ENCODE measurements at places on chromosomes 12 and 14.

- H3K36me3 ChIP-seq, result no peaks in the 10 kb centered on the region
- peaks cover 83% of the 10 kb centered on the region for H3K27me3 ChIP-seq
These were observed 2.0 kb upstream of the SIX1 start for GRCh38 chr14:60651086-60651795.

- no peak overlapping the region for H3K4me3 ChIP-seq
- DNase-seq, result no peak
- peaks cover 2% of the 10 kb centered on the region for H3K27me3 ChIP-seq
- H3K27ac ChIP-seq, result no peak overlapping the region
- H3K4me1 ChIP-seq, result peaks cover 5% of the 10 kb centered on the region
- H3K36me3 ChIP-seq, result no peaks in the 10 kb centered on the region
These were observed 84.3 kb downstream of the ETNK1 start for GRCh38 chr12:22709292-22709691.

- no peak overlapping the region for H3K27ac ChIP-seq
- H3K4me1 ChIP-seq, result peaks cover 10% of the 10 kb centered on the region
- no peaks in the 10 kb centered on the region for H3K27me3 ChIP-seq
- DNase-seq, result no peak
- H3K4me3 ChIP-seq, result no peak overlapping the region
These were observed 39.1 kb upstream of the PAPLN start for GRCh38 chr14:73198253-73198652.

GRCh38 chr14:31265701-31266398 is 58.3 kb upstream of the HECTD1 start:
- peaks cover 7% of the 10 kb centered on the region for H3K27me3 ChIP-seq
- H3K36me3 ChIP-seq, result no peaks in the 10 kb centered on the region
- DNase-seq, result no peak
- H3K4me1 ChIP-seq, result peaks cover 6% of the 10 kb centered on the region

- H3K4me3 ChIP-seq, result no peak overlapping the region
- no peak overlapping the region for H3K27ac ChIP-seq
- no peak for DNase-seq
- H3K4me1 ChIP-seq, result no peaks in the 10 kb centered on the region
- H3K36me3 ChIP-seq, result no peaks in the 10 kb centered on the region
These were observed 321.2 kb downstream of the ADGRD1 start for GRCh38 chr12:131274906-131275305.

GRCh38 chr12:124426594-124427555 is 132.0 kb downstream of the RFLNA start:
- H3K27ac ChIP-seq, result no peak overlapping the region
- H3K36me3 ChIP-seq, result peaks cover 9% of the 10 kb centered on the region
- no peak for DNase-seq
- no peak overlapping the region for H3K4me3 ChIP-seq
- peaks cover 31% of the 10 kb centered on the region for H3K4me1 ChIP-seq
- no peaks in the 10 kb centered on the region for H3K27me3 ChIP-seq

- no peak overlapping the region for H3K4me3 ChIP-seq
- H3K27me3 ChIP-seq, result peaks cover 64% of the 10 kb centered on the region
- peaks cover 4% of the 10 kb centered on the region for H3K4me1 ChIP-seq
These were observed 80.4 kb upstream of the WSCD2 start for GRCh38 chr12:108048686-108049085.

DNA sequence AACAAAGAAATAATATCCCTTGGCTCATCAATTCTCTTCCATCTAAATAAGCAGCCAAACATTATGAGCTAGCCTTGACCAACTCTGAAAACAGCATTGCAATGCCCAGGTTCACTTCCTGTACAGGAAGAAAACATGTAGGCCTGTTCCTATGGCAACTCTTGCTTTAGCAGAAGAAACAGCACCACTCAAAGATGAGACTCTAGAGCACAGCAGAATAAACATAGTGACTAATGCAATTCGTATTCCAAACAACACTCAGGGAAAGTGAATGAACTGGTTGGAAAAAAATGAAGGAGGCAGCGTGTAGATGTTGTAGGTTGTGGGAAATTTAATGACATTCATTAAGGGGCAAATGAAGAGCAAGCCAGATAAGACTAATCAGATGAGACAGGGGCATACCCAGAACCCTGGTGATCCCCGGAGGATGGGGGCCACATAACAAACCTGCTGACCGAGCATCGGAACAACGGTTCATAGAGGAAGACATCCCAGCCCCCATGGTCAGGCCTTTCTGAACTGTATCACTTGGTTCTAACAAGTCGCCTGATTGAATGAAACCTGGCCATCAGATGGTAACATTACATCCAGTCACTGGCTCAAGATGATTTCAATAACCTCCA is 9.0 kb downstream of the ARHGDIB start:
- no peak for DNase-seq
- H3K4me1 ChIP-seq, result peaks cover 88% of the 10 kb centered on the region
- H3K27me3 ChIP-seq, result no peaks in the 10 kb centered on the region
- H3K36me3 ChIP-seq, result peaks cover 43% of the 10 kb centered on the region
- H3K4me3 ChIP-seq, result peak overlapping the region; percentile 83

GRCh38 chr12:111138016-111138415 is 217.6 kb upstream of the MYL2 start:
- no peak overlapping the region for H3K4me3 ChIP-seq
- no peak for DNase-seq
- peaks cover 7% of the 10 kb centered on the region for H3K27me3 ChIP-seq
- H3K4me1 ChIP-seq, result no peaks in the 10 kb centered on the region
- H3K27ac ChIP-seq, result no peak overlapping the region

- no peaks in the 10 kb centered on the region for H3K4me1 ChIP-seq
- H3K4me3 ChIP-seq, result no peak overlapping the region
- H3K27ac ChIP-seq, result no peak overlapping the region
- no peak for DNase-seq
- peaks cover 7% of the 10 kb centered on the region for H3K36me3 ChIP-seq
These were observed 127.6 kb upstream of the ARID2 start for GRCh38 chr12:45601888-45602287.

GRCh38 chr14:96100161-96101064 is 61.3 kb downstream of the C14orf132 start:
- H3K27ac ChIP-seq, result no peak overlapping the region
- no peaks in the 10 kb centered on the region for H3K36me3 ChIP-seq
- no peaks in the 10 kb centered on the region for H3K4me1 ChIP-seq
- no peak for DNase-seq

DNA sequence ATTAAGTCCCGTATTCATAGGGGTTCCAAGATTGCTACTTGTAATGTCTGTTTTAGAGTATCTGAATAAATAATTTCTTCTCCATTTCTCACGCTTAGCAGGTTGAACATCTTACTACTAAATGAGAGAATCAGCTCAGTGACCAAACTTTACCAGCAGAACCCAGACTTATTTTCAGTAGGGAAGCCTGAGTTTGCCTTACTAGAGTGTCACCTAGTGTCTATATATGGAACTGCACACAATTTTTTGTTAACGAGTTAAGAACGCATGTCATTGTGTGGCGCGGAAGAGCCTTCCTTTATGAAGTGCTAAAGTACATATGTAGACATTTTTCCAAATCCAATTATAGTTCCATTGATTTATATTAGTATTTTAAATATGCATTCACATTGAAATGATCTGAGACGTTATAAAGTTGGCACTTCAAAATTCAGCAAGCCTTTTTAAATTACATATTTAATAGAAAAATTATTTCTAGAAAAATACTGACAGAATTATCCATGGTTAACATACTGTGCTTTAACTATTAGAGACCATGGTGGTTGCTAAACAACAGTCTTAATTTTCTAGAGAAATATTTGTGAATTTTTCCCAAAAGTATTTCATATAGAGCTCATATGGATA is 88.3 kb downstream of the RPS29 start:
- no peaks in the 10 kb centered on the region for H3K4me1 ChIP-seq
- no peak overlapping the region for H3K4me3 ChIP-seq

DNA sequence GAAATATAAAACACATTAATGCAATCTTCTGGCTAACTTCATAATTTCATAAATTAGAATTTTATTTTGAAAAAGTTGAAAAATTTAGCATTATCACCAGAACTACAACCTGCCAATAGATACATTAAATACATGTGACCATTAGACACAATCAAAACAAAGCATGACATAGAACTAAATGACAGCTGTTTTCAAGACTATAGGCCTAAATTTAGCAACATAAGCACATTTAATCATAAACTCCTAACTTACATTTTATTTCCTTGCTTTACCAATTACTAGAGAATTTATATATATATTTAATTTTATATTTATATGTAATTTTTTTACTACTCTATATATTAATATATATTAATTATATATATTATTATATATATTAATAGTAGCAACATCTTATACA is 165.4 kb downstream of the CEP128 start:
- no peaks in the 10 kb centered on the region for H3K27me3 ChIP-seq
- H3K27ac ChIP-seq, result no peak overlapping the region
- H3K4me3 ChIP-seq, result no peak overlapping the region
- no peaks in the 10 kb centered on the region for H3K4me1 ChIP-seq

DNA sequence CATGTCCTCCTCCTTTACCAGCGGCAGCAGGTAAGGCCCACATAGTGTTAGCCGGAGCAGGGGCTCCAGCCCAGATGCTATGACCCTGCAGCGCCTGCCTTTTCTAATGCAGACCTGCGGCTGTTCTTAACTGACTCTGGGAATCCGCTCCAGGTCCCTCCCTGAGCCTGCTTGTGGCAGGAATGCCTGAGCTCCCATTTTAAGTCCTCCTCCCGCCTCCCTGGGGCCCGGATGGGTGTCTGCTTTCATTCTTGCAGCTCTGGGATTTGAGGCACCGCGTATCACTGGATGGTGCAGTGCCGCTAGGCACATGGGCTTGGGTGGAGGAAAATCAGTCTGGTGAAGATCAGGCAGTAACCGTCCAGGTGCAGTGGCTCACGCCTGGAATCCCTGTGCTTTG is 7.6 kb downstream of the TSPAN9 start:
- no peak overlapping the region for H3K27ac ChIP-seq
- H3K4me3 ChIP-seq, result no peak overlapping the region
- no peak for DNase-seq
- no peaks in the 10 kb centered on the region for H3K4me1 ChIP-seq

- no peak overlapping the region for H3K4me3 ChIP-seq
- no peaks in the 10 kb centered on the region for H3K4me1 ChIP-seq
- H3K27ac ChIP-seq, result no peak overlapping the region
- no peak for DNase-seq
- H3K36me3 ChIP-seq, result peaks cover 12% of the 10 kb centered on the region
These were observed 780.9 kb downstream of the RPS29 start for GRCh38 chr14:48805315-48805714.

DNA sequence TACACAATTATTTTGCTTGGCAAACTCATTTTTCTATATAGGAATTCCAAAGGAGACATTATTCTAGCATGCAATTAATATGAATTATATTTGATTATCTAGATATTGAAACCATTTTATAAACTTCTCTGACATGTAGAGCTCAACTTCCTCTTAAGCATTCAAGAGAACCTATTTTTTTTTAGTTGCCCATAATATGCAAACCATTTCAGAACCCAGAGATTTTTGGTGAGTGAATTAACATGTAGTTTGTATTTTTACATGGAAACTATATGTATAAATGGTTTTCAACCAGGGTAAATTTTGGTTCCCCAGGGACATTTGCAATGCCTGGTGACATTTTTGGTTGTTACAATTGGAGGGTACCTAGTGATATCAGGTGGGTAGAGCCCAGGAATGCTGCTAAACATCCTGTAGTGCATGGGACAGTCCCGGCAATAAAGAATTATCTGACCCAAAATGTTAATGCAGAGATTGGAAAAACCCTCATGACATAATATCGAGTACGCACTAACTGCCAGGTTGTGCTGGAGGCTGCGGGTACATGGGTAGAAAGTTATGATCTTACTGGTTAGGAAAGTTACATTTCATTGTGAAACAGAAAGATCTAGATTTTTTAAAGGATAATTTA is 338.9 kb upstream of the GARIN2 start:
- H3K4me1 ChIP-seq, result no peaks in the 10 kb centered on the region
- H3K27me3 ChIP-seq, result no peaks in the 10 kb centered on the region
- H3K4me3 ChIP-seq, result no peak overlapping the region
- no peaks in the 10 kb centered on the region for H3K36me3 ChIP-seq

- no peak overlapping the region for H3K4me3 ChIP-seq
- no peak overlapping the region for H3K27ac ChIP-seq
- DNase-seq, result no peak
- H3K4me1 ChIP-seq, result no peaks in the 10 kb centered on the region
- H3K36me3 ChIP-seq, result no peaks in the 10 kb centered on the region
These were observed 182.2 kb downstream of the EXOC5 start for GRCh38 chr14:57086271-57087162.

- no peaks in the 10 kb centered on the region for H3K36me3 ChIP-seq
- H3K4me3 ChIP-seq, result peak overlapping the region; percentile 45
- DNase-seq, result peak; percentile 66
- peaks cover 79% of the 10 kb centered on the region for H3K4me1 ChIP-seq
- H3K27me3 ChIP-seq, result no peaks in the 10 kb centered on the region
These were observed 35.7 kb upstream of the MDM1 start for GRCh38 chr12:68367903-68368302.

- peaks cover 12% of the 10 kb centered on the region for H3K4me1 ChIP-seq
- no peak overlapping the region for H3K27ac ChIP-seq
- no peaks in the 10 kb centered on the region for H3K36me3 ChIP-seq
- H3K4me3 ChIP-seq, result peak overlapping the region; percentile 65
- peaks cover 32% of the 10 kb centered on the region for H3K27me3 ChIP-seq
- DNase-seq, result no peak
These were observed 10.8 kb downstream of the BHLHE41 start for GRCh38 chr12:26113853-26114719.

GRCh38 chr12:118685983-118686607 is 295.2 kb upstream of the SRRM4 start:
- no peak overlapping the region for H3K27ac ChIP-seq
- no peaks in the 10 kb centered on the region for H3K36me3 ChIP-seq
- no peaks in the 10 kb centered on the region for H3K4me1 ChIP-seq
- no peaks in the 10 kb centered on the region for H3K27me3 ChIP-seq
- DNase-seq, result no peak
- H3K4me3 ChIP-seq, result no peak overlapping the region

DNA sequence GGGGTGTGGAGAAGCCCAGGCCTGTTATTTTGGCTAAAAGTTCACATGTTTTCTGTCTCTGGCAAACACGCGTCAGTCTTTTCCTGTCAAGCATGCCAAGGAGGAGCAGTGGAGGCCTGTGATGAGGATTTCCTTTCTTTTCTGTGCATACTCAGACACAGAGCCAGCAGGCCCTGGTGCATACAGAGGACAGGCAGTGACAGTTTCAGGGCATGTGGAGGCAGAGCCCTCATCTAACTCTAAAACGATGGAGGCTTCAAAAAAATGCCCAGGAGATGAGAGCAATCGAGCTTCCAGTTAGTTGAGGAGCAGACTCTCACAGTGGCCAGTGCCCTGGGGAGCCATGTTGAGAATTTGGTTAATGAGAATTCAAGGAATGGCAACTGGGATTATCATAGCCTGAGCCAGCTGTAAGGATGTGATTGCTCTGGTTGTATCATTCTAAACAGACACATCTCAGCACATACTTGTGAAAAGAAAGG is 66.5 kb downstream of the TRAFD1 start:
- no peak overlapping the region for H3K4me3 ChIP-seq
- no peak for DNase-seq
- no peaks in the 10 kb centered on the region for H3K4me1 ChIP-seq
- no peak overlapping the region for H3K27ac ChIP-seq

GRCh38 chr14:99579903-99580571 is 24.0 kb downstream of the CCDC85C start:
- H3K36me3 ChIP-seq, result no peaks in the 10 kb centered on the region
- H3K4me3 ChIP-seq, result no peak overlapping the region
- H3K27ac ChIP-seq, result no peak overlapping the region
- DNase-seq, result no peak
- peaks cover 6% of the 10 kb centered on the region for H3K4me1 ChIP-seq
- no peaks in the 10 kb centered on the region for H3K27me3 ChIP-seq

GRCh38 chr12:879641-880040 is 69.9 kb downstream of the RAD52 start:
- no peak overlapping the region for H3K27ac ChIP-seq
- H3K4me3 ChIP-seq, result no peak overlapping the region
- no peaks in the 10 kb centered on the region for H3K4me1 ChIP-seq
- no peak for DNase-seq
- H3K27me3 ChIP-seq, result no peaks in the 10 kb centered on the region
- peaks cover 14% of the 10 kb centered on the region for H3K36me3 ChIP-seq

GRCh38 chr12:107447336-107447735 is 238.3 kb upstream of the PWP1 start:
- DNase-seq, result no peak
- no peak overlapping the region for H3K27ac ChIP-seq
- H3K27me3 ChIP-seq, result peaks cover 12% of the 10 kb centered on the region

All from natural killer cell treated with Interleukin-12 subunit alpha and Interleukin-12 subunit beta and Interleukin-15 and Interleukin-18, amount 100 ng/mL, for 72 hours (primary cell).